ENCODE measurements at places on chromosomes 6 and 20.

DNA sequence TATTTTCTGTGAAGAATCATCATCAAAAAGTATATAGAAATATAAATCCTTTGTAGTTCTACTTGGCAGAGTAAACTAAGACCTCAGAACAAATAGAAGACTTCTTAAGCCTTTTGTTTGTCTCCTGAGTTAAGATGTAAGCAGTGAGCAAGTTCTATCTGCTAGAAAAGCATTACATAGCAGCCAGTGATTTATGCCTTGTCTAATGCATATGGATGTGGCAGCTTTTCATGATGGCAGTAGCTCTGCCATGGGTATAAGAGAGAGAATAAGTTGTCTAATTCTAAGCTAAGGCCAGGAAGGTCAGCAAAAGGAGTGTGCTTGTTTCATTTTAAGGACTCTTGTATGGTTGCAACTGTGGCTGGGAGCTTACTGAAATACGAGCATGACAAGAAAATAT, 920.2 kb downstream of the GRIK2 start:
- DNase-seq, result no peak

GRCh38 chr20:48326868-48327267, 500.9 kb downstream of the PREX1 start:
- DNase-seq, result no peak

- no peak for DNase-seq
Observed at GRCh38 chr20:21344206-21344900, 41.2 kb downstream of the XRN2 start.

GRCh38 chr20:4304601-4305000, 289.2 kb upstream of the RNF24 start:
- no peak for DNase-seq

DNA sequence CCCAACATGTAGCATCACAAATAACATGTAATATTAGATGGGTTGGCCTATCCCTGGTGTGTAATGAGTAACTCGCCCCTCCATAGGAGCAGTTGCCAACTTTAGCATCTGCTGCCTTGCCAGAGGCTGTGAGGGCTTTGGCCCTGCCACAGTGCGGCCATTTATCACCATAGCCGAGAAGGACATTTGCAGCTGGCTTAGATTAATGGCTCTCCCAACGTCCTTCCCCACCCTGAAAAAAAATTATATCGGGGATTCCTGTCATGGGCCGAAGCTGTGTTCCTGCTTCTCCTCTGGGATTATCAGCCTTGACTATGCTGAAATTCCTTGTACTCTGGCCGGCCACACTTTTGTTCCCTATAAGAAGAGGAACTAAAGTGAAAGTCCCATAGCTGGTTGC, 7.6 kb upstream of the ADIG start:
- no peak for DNase-seq
